ENCODE measurements at places on chromosomes 4 and X.

DNA sequence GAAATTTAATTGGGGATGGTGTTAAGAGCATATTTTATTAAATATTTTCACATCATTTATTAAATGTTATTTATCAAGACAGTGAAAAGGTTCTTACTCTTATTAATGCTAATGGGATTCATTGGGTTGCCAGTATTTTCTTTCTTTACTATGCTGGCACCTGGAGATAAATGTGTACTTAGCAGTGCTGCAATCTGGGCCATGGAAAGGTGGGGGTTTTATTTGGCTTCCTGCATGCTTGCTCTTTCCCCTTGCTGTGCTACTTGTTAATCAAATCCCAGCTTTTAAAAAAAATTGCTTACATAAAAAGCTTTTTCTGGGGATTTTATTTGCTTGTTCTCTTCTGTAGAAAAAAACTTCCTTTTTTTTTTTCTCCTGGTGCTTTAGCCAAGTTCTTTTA is 48.3 kb downstream of the ZAR1 start:
- DNase-seq = no peak

GRCh38 chrX:30888526-30889146 is 418 bp downstream of the TAB3 start:
- DNase-seq = peak; percentile 15

GRCh38 chr4:102563000-102563399 is 61.8 kb downstream of the NFKB1 start:
- no peak for DNase-seq

DNA sequence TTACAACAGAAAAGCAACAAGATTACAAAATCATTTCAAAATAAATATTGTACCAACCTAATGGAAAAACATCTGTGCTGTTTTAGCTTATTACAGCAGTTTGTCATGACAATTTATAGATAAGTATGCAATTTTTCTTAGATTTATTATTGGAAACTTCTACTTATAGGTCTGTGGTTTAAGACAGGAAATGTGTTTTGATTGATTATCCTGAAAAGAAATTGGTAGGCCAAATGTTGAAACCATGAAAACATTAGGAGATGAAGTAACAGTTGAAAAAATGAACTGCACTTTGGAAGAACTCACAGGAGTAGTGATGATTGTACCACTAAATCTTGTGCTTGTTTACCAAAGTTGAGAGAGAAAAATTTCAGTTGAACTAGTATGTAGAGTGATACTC is 162.2 kb upstream of the GIMD1 start:
- no peak for DNase-seq

- DNase-seq = no peak
These were observed 154.6 kb upstream of the MAGEB2 start for GRCh38 chrX:30060718-30061117.

- peak; percentile 21 for DNase-seq
These were observed 24.0 kb downstream of the CYTL1 start for GRCh38 chr4:4995103-4995907.

DNA sequence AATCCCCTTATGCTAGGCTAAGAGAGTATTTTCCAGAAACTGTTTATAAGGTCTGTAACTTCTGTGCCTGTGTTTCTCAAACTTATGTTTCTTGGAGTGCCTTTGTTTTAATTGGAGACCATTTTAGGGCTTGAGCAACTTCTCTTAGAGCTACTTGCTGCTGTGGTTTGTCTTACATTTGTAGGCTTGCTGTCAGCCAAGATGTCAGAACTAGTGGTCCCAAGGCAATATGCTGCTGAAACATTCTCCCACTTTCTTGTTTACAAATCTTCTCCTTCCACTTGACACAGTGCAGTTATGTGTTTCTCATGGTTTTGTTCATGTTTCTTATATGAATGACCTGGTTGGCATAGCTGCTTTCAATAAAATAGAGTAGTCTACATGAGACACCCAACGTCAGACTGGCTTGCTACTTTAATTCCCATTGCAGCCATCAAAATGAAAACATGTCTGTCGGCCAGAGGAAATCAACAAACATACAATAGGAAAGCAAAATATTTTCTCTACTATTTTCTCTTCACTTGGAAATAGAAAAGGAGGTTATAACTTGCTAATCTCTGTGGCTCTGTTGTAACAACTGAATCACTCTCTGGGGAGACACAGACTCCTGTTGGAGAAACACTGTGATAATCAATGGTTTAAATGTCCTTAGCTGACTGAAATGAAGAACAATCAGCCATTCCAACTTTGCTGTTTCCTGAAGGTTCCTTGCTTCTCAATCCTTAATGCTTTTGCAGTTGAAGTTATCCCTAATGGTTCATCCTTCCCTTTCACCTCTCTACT is 426.4 kb downstream of the PDGFC start:
- DNase-seq = no peak

GRCh38 chr4:123783151-123783790 is 386.7 kb downstream of the SPRY1 start:
- no peak for DNase-seq

GRCh38 chrX:153499876-153500275 is 5.1 kb downstream of the BGN start:
- no peak for DNase-seq

DNA sequence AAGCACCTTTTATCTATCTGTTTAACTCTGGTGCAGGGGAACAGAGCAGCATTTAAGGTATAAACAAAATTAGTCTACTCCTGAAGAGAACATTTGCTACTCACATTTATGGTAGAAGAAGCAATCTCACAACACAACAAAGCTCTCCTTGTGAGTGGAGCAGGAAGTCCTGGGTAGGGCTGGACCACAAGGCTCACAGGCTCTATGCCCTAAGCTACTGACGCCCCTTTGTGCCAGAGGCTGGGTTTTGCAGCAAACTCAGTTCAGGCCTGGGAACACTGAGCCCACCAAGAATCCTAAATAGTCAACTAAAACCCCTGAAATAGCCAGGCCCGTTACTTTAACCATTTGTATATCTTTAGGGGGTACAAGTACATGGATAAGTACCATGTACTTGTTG is 4.7 kb upstream of the ZXDB start:
- no peak for DNase-seq

- no peak for DNase-seq
These were observed 20.1 kb upstream of the SMIM14 start for GRCh38 chr4:39658756-39659155.
